ENCODE measurements at places on chromosomes 1 and 21.

- DNase-seq: no peak
Measured at GRCh38 chr1:116775116-116775752, 21.0 kb downstream of the CD2 start.

DNA sequence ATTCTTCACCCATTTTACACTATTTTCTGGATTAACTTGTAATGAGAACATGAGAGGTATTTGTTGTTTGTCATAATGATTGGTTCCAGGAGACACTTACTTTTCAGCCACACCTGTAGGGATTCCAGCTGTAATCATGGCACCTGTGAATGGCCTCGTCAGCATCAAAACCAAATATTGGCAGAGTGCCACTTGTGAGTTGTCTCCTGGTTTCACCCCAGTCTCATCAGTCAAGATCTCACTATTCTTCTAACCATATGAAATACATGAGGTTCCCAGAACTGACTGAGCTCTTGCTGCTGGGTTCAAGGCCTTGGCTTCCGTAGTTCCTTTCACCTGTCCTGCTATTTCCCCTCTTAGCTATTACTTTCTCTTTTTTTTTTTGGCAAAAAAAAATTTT lies 246.6 kb upstream of the ADGRL2 start:
- no peak for DNase-seq

DNA sequence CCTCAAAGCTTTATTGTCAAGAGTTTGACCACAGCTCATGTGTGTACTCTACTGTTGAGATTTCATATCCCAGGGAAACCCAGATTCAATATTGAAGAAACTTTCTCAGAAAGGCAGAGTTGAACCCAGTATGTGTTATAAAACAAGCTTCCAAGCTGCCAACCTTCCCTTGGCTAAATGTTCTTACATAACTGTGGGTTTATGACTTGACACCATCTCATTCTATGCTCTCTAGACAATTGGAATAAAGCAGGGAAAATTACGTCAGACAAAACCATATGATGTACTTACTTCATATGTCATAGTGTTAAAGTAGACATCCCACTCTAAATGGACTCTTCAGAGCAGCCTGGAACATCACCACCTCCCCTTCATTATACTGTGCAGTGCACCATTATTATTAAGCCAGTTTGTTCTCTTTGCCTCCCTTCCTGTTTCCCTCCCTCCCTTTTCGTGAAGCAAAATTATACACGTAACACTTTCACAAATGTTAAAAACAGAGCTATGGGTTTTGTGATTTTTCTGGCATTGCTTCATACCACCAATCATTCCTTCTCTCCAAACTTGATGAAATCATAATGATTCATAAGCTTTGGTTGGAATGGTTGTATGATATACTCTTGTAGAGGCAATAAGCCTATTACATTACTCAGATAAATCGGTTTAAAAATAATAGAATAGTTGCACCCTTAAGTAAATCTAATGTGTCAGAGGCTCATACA lies 507.2 kb downstream of the LTN1 start:
- DNase-seq: no peak

DNA sequence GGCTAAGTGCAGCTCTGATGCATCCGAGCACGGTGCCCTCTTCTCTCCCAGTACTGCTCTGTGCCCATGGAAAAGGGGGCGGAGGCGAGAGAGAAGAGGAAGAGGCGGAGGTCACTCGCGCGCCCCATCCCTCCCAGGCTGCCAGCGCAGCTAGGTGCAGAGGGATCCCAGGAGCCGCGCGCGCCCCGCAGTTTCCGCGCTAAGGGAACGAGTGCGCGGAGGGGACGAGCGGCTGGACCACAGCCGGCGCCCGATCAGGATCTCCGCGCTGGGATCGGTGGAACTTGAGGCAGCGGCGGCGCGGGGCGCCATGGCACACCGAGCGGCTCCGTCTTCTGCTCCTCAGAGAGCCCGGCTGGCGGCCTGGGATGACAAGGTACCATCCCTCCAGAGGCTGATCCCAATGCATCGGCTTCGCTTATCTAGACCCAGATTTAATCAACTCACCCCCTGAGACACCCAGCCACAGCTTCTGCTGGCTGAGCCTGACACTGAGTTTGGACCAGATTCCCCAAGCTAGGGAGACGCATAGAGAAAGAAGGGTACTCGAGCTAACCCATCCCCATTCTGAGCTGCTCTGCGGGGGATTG lies at the start of gene PTGFR:
PTGFR (plus strand) TSS at position 114 of the 590 bp plus-strand sequence. CDS start 1,770 bp downstream, outside the sequence.
- no peak for DNase-seq

- DNase-seq: no peak
Measured at GRCh38 chr1:57324388-57324787, 99.5 kb downstream of the DAB1 start.

GRCh38 chr1:7489586-7489985 lies 281.5 kb upstream of the VAMP3 start:
- DNase-seq: no peak

DNA sequence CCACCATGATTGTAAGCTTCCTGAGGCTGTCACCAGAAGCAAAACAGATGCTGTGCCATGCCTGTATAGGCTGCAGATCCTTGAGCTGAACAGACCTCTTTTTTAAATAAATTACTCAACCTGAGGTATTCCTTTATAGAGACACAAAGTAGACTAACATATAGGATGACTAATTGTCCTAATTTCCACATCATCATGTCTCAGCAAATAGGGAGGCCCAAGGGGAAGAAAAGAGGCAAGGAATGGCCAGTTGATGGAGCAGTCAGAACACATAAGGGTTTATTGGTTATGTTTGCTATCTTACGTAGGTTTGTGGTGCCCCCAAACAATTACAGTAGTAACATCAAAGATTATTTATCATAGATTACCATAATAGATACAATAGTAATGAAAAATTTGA lies 126.2 kb downstream of the RASAL2 start:
- no peak for DNase-seq

- no peak for DNase-seq
Measured at GRCh38 chr1:7063981-7064380, 278.7 kb downstream of the CAMTA1 start.

GRCh38 chr1:35935442-35936388 lies 4.8 kb downstream of the AGO3 start:
- no peak for DNase-seq

Measured in AG09319 (cell line).